HFFc6 (cell line): ENCODE measurements at places on chromosomes 6 and 20.

GRCh38 chr6:47865206-47865605 is 83.4 kb downstream of the OPN5 start:
- no peak for DNase-seq

GRCh38 chr20:3663031-3663701 is at the start of gene GFRA4:
Gene GFRA4, minus strand, starts transcription at chr20:3663399. Its CDS starts 0 bp downstream, at chr20:3663399.
- no peak for DNase-seq

DNA sequence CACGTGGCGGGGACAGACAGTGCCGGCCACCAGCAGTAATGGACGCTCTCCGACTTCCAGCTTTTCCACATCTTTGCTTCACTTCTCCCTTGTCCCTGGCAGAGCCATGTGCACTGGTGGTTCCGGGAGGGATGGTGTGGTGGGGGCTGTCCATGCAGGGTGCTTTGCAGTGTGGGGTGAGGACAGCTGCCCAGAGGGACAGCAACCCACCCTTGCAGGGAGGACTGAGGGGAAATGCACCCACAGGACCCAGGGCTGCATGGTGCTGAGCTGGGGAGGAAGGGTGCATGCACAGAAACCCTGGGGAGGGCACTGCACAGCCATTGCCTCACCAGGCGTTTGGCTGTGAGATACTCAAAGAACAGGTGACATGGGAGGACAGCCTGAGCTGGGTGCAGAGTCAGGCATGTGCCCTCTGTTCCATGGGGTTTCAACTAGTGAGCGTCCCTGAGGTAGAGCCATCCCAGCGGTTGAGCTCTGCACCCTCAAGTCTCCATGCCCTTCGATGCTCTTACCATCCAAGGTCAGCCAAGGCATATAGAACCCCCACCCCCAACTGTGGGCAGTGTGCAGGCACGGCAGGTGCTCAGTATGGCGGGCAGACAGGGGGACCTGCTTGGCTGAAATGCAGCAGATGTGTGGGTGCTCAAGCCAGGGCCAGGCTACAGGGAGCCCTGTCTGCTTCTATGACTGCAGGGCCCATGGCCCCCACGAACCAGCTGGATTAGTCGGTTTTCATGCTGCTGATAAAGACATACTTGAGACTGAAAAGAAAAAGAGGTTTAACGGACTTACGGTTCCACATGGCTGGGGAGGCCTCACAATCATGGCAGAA is 239.7 kb downstream of the TTLL2 start:
- DNase-seq = no peak

DNA sequence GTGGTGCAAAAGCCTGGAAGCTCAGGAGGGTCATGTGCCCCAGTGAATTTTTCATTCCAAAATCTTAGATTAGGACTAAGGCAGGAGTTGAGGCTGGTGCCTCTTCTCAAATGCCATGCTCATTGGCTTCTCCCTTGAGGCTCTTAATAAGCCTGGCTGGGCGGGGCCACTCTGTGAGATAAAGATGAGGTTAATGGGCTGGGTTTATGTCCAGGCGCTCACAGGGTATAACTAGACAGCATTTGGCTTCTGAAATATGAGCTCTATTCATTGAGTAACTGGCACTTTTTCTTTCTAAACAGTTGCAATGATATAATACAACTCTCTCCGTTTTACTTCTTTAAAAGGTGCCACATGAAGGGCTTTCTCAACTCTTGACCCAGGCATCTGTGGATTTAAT is 156.3 kb downstream of the SCML4 start:
- no peak for DNase-seq

DNA sequence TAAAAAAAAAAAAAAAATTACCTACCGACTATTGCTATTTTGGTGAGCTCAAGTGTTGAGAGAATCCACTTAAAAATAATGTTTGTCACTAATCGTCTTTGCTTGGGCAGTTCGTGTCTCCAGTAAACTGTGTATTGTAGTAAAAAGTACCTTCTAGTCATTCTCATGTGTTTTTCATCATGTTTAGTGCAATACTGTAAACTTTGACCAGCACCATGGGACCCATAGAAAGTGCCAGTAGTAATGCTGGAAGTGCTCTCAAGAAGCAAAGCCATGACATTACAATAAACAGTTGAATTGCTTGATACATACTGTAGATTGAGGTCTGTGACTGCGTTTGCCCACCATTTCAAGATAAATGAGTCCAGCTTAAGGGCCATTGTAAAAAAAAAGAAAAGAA is 395.2 kb downstream of the BCKDHB start:
- DNase-seq = no peak
